ENCODE measurements at places on chromosomes 16 and 17.

DNA sequence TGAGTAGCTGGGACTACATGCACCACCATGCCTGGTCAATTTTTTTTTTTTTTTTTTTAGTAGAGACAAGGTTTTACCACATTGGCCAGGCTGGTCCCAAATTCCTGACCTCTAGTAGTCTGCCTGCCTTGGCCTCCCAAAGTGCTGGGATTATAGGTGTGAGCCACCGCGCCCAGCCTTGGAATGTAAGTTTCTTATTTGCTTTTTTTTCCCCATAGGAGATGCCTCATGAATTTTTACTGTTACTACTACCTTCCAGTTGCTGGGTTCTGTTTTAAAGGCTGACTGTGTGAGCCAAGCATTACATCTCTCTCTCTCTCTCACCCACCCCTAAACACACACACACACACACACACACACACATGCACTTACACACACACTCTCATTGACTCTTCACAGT, 112.6 kb downstream of the RGS9 start:
- DNase-seq = no peak

- no peak for DNase-seq
Measured at GRCh38 chr17:71825687-71826086, 295.1 kb upstream of the SOX9 start.

DNA sequence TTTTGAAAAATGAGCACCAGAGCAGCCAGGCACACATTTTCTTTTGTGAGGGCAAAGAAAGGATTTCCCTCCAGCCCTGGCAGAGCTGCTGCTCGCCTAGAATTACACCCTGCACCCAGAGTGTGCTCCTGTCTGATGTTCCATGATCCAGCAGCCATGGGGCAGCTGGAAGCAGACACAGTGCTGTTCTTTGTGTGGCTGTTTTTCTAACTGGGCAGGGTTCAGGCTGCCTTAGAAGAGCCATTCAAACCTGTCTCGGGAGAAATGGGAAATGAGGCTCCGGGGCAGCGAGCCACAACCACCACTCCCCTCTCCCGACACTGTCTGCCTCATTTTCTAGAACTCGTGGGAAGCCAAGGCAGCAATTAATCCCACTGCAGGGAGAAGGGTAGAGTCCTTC, 28.9 kb downstream of the LITAF start:
- no peak for DNase-seq

- no peak for DNase-seq
Measured at GRCh38 chr16:2082171-2082982, 34.6 kb downstream of the TSC2 start.

DNA sequence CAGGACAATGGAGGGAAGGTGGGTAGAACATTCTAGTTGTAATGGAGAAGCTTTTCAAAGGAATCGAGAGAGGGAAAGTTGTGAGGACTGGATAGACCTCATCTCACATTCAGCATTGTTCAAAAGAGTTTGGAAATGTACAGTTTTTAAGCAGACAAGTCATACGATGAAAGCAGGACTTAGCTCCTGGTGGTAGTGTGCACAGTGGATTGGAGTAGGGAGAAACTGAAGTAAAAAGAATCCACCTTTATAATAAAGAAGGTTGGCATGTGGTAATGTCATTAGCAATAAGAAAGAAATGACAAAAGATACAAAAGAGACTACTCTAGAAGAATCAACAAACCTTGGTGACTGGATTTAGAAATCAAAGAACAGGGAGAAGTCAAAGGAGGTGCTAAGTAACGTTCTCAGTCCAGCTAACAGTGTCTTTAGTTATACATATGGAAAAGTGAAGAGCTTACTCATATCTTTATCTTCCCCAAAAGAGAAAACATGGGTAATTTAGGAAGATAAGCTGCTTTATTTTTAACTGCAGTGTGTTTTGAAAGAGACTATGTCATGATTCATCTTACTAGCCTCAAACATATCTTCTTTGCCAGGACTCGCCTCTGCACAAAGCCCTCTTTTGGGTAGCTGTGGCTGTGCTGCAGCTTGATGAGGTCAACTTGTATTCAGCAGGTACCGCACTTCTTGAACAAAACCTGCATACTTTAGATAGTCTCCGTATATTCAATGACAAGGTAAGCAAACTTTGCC, 18.7 kb upstream of the EVI2A start:
- DNase-seq = no peak

GRCh38 chr17:65930140-65930730, 261.7 kb downstream of the CEP112 start:
- DNase-seq = no peak

All from NCI-H2081 treated with DMSO at 0.1 percent for 48 hours (cell line).